Mesendoderm (in vitro differentiated cells): ENCODE measurements at places on chromosomes 1 and 21.

DNA sequence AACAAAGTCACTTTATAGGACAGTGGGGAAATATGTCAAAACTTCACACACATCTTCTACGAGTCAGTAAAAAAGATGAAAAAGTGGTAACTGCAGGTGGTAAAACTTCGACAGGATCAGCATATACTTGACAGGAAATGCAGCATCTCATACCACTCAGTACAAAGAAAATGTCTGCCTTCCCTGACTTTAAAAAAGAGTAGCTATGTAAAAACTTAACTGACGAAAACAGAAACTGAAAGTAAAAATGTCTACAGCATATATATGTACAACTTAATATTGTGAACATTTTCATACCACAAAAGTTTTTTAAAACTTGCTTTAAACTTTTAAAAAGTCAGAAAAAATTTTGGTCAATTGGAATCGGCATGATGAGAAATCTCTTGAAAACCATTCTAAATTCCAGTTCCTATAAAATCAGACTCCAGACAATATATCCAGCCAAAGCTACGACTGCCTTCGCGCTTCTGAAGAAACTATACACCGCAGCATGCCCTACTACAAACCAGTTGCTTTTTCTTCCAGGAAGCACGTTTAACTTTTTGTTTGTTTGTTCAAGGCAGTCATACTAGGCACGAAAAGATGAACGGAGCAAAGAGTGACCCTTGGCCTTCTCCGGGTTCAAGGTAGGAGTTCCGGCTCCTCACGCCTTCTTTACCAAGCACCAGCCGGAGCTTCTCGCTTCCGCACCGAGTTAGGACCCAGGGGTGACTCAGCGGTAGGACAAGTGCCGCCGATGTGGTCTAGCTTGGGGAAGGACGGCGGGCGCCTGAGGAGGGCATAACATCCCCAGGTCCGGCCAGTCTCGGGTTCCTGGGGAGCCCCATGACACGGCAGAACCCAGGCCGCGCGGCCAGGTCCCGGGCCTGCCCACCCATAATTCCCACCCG lies 612 bp downstream of the PSMA5 start:
- peak overlapping the region; percentile 55 for H3K27ac ChIP-seq
- H3K36me3 ChIP-seq = no peaks in the 10 kb centered on the region
- DNase-seq = peak; percentile 69

DNA sequence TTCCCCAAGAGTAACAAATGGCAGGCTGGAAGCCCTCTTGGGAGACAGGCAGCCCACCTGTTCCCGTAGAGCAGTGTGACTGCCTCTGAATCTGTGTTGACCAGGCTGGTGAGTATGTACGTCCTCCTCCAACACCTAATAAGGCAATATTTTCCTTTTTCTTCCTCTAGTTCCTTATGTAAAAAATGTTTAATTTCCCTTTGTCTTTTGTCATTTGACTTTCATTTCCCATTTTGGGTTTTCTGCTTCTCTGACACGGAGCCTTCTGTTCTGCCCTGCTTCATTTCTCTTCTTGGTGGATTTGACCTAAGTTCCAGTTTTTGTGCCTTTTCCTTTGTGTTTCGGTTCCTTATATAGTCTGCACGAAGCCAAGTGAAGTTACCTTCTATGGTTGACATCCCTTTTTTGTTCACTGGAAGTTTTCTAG lies 65.8 kb upstream of the ATF3 start:
- no peaks in the 10 kb centered on the region for H3K27me3 ChIP-seq
- H3K4me1 ChIP-seq = no peaks in the 10 kb centered on the region
- no peak for DNase-seq
- no peak overlapping the region for H3K4me3 ChIP-seq
- H3K27ac ChIP-seq = no peak overlapping the region
- H3K36me3 ChIP-seq = no peaks in the 10 kb centered on the region

DNA sequence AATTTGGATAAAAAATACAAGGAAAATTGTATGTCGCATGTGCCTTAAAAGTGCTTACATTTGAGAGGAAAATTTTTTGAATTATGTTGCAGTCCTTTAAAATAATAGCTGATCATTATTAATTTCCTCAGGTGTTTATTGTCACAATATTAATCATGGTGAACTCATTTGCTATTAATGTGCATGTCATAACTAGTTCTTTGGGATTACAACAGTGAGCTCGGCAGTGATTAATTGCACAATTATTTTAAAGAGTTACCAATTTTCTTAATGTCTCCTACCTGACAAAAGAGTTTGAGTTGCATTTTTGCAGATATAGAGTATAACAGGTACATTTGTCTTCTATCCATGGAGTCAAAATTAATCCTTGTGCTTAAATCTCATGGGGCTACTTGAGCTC lies 854.3 kb downstream of the BRINP3 start:
- no peaks in the 10 kb centered on the region for H3K36me3 ChIP-seq
- no peak overlapping the region for H3K27ac ChIP-seq
- H3K4me1 ChIP-seq = no peaks in the 10 kb centered on the region
- no peaks in the 10 kb centered on the region for H3K27me3 ChIP-seq

DNA sequence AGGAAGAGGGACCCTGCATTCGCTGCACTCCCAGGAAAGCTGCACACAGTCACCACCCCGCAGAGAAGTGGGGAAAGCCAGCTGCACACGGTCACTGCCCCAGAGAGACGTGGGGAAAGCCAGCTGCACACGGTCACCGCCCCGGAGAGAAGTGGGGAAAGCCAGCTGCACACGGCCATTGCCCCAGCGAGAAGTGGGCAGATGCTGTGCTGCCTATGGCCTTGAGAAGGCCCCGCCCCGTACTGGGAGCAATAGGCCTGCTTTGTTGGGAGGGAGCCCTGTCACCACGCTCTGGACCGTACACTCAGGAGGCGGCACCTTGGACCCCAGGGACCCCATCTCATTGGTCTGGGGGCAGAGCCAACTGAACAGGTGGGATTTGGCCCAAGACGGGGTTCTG lies 4.3 kb upstream of the GPR153 start:
- no peaks in the 10 kb centered on the region for H3K36me3 ChIP-seq
- H3K27me3 ChIP-seq = no peaks in the 10 kb centered on the region
- H3K4me3 ChIP-seq = no peak overlapping the region
- H3K27ac ChIP-seq = no peak overlapping the region
- DNase-seq = no peak
- no peaks in the 10 kb centered on the region for H3K4me1 ChIP-seq

DNA sequence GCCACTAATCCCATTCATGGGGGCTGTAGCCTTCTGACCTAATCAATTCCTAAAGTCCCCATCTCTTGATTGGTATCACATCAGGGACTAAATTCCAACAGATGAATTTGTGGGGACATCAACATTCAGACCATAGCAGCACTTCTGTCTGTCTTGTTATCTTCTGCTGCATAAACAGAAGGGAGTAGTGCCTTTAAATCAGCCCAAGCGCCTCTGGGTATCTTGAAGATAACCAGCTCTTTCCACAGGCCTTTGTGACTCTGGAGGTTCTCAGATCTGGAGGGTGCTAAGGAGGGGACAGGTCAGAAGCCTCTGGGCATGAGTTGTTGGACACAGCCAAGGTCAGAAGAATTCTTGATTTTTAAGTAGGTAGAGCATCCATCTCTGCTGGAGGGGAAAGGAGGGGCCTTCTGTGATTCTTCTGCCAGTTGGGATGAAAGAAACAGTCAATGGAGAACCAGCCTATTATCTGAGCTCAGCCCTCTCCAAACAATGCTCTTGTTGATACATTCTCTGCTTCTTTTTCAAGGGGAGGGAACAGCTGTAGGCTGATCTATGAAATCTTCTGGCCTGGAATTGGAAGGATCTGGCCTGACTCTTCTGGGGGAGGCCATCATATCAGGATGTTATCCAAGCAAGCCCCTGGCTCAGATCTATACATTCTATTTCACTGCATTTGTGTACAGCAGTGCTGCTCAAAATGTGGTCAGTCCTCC lies 31.3 kb upstream of the LRIG2 start:
- H3K27me3 ChIP-seq = no peaks in the 10 kb centered on the region
- peak overlapping the region; percentile 98 for H3K27ac ChIP-seq
- DNase-seq = peak; percentile 86
